ENCODE measurements at places on chromosomes 5 and 9.

- no peak for DNase-seq
These were observed 751.6 kb downstream of the TLR4 start for GRCh38 chr9:118455788-118456187.

- no peak for DNase-seq
These were observed 14.3 kb downstream of the DIPK1B start for GRCh38 chr9:136726631-136727191.

GRCh38 chr5:142972064-142972570, 201.9 kb downstream of the ARHGAP26 start:
- no peak for DNase-seq

GRCh38 chr9:124292696-124293593, 35.2 kb downstream of the NEK6 start:
- DNase-seq: no peak

- DNase-seq: no peak
These were observed 13.9 kb upstream of the CTNNAL1 start for GRCh38 chr9:109027176-109027575.

DNA sequence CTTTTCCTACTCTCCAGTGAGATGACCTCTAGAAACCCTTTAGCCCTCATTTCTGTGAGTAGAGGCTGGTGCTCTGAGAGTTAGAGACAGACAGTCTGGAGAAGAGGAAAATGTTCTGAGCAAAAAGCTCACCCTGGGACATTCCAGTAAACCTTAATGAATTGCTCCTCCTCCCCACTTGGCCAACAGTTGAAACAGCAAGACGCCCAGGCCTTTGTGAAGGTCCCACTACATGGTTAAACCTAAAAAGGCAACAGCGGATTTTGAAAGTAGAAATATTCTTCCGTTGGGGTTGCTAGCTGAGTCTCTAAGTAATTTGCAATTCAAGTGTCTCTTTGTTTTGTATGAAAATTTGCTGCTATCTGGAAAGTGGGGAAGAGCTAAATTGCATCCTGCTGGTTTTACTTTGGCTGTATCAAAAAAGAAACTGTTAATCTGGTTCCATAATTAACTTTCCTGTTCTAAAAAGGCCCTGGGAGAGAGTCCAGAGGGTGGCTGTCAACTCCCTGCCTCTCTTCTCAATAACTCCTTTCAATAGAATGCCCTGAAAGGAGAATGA, 63.8 kb downstream of the ATP10B start:
- no peak for DNase-seq

DNA sequence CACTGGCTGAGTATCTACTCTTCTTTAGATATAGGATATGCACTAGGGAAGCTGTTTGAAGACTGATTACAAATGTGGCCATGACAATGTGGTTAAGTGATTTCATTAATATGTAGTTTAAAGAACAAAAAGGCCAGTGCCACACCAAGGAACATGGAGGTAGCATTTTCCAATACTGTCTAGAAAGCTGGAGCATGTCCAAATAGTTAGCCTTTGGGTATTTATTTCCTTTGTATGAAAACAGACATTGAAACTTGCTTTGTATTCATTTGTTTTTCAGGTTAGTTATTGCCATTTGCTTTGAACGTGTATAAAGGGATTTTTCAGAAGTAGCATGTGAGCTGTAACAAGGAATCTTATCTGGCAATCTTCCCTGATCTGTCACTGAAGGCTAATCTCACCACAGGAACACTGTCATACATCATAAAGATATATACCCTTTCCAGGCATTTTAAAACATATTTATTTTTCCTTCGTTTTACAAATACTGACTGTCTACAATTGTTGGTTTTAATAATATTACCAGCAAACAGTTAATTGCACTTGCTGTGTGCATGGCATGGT, 93.4 kb downstream of the PLPPR1 start:
- no peak for DNase-seq

- DNase-seq: no peak
These were observed 45.4 kb downstream of the RCL1 start for GRCh38 chr9:4838189-4838546.

DNA sequence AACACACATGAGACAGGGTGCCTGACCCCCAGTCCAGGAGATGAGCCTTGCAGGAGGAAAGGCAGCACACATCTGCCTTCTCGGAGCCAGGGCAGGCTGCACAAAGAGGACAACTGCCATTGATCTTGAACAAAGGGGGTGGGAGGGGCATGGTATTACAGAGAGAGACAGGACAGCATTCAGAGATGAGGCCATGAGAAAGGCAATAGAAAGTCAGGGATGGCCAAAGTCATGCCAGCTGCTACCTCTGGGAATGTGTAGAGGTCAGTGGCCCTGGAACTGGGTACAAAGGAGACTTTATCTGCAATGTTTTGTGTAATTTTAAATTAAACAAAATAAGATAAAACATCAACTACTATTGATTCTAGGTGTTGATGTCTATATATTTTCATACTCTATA, 43.2 kb downstream of the WDR36 start:
- DNase-seq: no peak

GRCh38 chr5:10400831-10401230, 40.8 kb upstream of the ROPN1L start:
- no peak for DNase-seq

DNA sequence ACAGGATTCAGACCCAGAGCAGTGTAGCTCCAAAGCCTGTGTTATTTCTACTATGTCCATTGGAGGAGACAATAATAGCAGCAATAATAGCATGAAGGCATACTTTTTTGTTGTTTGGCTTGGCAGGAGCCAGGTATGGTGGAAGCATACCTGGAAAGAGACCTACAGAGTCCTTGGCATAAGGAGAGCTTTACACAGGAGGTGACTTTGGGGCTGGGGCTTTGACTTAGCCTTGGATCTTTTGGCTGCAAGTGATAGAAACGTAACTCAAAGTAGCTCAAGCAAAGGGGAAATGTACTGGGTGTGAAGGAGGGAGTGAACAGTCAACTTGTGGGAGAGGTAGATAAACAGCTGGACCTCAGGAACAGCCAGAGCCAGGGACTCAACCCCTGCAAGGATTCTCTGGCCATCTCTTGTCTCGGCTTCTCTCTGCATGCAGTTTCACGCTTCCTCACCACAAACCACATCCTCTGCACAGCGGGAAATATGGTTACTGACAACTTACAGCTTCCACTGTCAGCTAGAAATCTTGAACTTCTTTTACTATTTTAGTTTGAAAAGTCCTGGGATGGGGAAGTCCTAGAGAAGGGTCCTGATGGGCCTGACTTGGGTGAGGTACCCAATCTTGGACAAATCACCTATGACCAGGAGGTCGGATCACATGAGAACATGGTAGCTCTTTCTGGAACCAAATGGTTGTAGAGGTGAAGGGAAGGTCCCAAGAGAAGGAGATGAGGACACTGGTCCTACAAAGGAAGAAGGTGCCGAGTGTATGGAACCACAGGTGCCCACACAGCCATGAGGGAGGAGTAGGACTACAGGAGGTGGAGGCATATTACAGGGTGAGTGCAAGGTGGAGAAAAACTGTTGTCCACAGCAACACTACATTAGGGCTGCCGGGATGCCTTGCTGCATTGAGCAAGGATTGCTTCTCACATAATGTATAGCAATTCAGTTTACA, 47.0 kb upstream of the TGFBR1 start:
- DNase-seq: peak; percentile 43

DNA sequence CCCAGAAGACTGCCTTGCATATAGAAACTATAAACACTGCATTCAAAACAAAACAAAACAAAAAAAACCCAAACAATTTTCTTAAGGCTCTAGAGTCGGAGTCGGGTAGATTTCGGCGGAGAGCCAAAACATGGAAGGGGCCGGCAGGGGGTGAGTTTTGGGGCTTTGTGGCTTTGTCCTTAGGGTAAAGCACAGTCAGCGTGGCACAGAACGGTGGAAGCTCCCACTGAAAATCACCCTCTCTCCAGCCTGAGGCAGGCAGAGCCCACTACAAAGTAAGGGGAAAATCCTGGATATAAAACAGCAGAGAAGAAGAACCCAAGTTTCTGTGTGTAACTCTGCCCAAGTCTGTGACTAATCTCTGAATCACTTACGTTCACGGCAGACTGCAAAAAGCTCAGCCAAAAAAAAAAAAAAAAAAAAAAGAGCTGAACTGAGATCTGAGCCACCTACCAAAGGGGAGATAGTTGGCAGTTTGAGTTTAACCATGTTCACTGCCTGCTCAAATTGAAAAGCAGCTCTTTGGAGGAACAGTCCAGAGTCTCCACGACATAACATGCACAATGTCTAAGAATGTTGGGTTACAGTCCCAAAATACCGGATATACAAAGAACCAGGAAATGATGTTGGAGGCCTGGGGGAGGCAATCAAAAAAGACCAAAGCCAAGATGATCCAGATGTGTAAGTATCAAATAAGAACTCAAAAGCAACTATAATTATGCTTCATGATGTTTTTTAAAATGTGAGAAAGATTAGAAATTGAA, 26.6 kb upstream of the OR2K2 start:
- DNase-seq: peak; percentile 77

- DNase-seq: no peak
These were observed 1944.6 kb downstream of the EFNA5 start for GRCh38 chr5:105726093-105726492.

DNA sequence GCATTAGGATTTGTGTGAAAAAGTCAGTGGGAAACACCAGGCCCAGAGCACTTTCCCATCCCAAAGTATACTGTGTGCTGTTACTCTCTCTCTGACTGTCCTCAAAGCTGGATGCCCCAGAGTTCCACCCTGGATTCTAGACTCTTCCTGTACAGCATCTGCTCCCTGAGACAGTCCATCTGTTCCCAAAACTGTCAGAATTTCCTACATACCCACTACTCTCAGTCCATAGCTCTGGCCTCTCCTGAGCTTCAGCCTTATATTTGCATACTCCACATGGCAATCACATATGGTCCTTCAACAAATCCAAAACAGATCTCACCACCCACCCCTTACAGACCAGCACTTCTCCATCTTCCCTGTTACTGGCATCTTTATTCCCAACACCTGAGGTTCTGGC, 9.5 kb downstream of the ELP1 start:
- no peak for DNase-seq

- no peak for DNase-seq
These were observed 865.4 kb upstream of the ACO1 start for GRCh38 chr9:31519011-31519410.

GRCh38 chr9:114011313-114011712, 66.8 kb downstream of the AMBP start:
- no peak for DNase-seq

GRCh38 chr5:1314564-1314982, 19.7 kb upstream of the TERT start:
- DNase-seq: no peak

- peak; percentile 46 for DNase-seq
These were observed 195.5 kb upstream of the CLINT1 start for GRCh38 chr5:158054223-158055110.

- no peak for DNase-seq
These were observed 13.0 kb upstream of the FAM151B start for GRCh38 chr5:80474929-80475328.

- no peak for DNase-seq
These were observed 199.5 kb downstream of the ALDH1A1 start for GRCh38 chr9:72753266-72753893.

- no peak for DNase-seq
These were observed 605.1 kb downstream of the PSAT1 start for GRCh38 chr9:78902051-78902450.

GRCh38 chr9:3578786-3579185, 53.0 kb upstream of the RFX3 start:
- DNase-seq: no peak

DNA sequence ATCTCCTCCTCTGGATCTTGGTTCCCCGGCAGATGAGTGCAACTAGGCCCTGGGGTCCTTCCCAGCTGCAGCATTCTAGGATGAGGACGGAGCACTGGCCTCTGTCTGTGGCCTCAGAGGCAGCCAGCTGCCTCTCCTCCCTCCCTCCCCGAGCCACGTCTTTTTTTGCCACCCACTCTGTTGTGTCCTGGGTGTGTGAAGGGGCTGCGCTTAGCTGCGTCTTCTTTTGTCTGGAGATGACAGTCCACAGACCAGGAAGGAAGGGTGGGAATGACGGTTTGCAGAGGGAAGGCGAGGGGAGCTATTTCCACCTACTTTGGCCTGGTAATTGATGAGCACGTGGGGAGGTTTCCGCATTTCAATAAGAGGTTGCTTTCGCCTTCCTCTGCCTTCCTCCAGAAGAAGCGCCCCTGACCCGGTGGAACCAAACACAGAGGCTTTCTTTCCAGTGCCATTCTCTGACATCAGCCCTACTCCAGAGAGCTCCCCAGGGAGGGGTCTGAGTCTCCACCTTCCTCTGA, 34.5 kb upstream of the GABRP start:
- no peak for DNase-seq

GRCh38 chr9:92641092-92641809, 28.7 kb downstream of the IPPK start:
- DNase-seq: no peak

GRCh38 chr5:120229036-120229435, 235.1 kb upstream of the PRR16 start:
- no peak for DNase-seq

GRCh38 chr9:85212209-85212608, 529.5 kb downstream of the AGTPBP1 start:
- peak; percentile 63 for DNase-seq

DNA sequence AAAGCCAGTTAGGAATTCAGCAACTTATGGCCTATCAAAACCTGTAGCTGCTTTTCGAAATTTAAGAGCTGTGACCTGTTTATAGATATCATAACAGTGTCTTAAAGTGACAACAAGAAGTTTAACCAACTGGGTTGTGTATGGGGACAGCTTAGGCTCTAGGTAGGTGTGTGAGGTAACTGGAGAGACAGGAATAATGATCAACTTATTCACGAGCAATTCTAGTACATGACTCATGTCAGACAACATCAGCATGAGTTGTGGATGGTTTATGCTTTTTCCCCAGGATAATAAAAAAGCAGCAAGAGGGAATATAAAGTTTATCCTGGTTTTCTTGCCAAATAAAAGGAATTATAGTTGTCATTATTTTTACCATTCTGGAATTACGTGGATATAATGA, 88.6 kb downstream of the GDNF start:
- DNase-seq: no peak

- DNase-seq: no peak
These were observed 231.6 kb upstream of the NFIL3 start for GRCh38 chr9:91655215-91655614.

- DNase-seq: peak; percentile 29
These were observed 3.0 kb upstream of the ERBIN start for GRCh38 chr5:65923339-65923738.

GRCh38 chr5:81016116-81016515, 56.0 kb downstream of the RASGRF2 start:
- no peak for DNase-seq

GRCh38 chr9:136333045-136333444, 5.7 kb downstream of the GPSM1 start:
- no peak for DNase-seq

- no peak for DNase-seq
These were observed 1.6 kb upstream of the ST6GALNAC4 start for GRCh38 chr9:127918183-127919107.

- DNase-seq: no peak
These were observed 1.7 kb upstream of the HBEGF start for GRCh38 chr5:140348104-140348503.

GRCh38 chr9:130638284-130639123, 25.9 kb upstream of the PRDM12 start:
- no peak for DNase-seq

- DNase-seq: no peak
These were observed 17.1 kb downstream of the EFNA5 start for GRCh38 chr5:107653685-107654084.

All from urothelium cell line (cell line).